ENCODE measurements at places on chromosomes 4 and X.

- no peak for DNase-seq
Measured at GRCh38 chr4:7460566-7460965, 25.8 kb upstream of the PSAPL1 start.

GRCh38 chr4:185722029-185722316, 90.0 kb downstream of the SORBS2 start:
- DNase-seq = no peak

GRCh38 chr4:86640469-86640868, 46.4 kb downstream of the PTPN13 start:
- no peak for DNase-seq

DNA sequence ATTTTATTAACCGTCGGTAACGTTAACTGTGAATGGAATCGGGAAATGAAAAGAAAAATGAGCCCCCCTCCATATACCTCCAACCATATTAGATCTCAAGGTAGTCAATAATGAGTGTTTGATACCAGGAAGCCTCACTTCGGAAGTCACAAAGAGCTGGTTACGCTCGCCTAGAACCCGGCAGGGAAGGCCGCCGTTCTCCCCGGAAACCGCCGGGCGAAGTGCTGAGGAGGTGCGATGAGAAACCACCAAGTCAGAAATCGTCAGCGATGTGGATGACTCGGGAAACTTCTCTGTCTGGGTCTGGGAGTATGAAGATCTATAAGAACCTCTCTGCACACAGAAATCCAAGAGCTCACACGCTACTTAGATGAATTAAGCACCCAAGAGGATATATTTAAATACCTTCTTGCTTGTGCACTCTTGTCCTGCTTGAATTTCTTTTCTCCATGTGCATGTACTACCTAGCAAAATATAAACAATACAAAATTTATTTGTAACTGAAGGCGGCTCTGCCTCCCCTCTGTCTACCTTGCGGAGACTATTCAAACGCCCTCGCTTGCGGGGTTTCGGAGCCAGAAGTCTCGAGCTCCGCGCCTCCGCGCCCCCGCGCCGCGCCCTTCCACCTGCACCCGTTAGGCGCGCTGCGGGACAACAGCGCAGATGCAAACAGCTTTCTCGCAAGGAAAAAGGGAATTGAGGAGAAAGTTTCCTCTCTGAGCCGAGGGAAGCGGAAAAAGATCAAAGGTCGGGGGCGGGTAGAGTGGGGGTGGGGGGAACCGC, 17.8 kb downstream of the NKX6-1 start:
- no peak for DNase-seq

DNA sequence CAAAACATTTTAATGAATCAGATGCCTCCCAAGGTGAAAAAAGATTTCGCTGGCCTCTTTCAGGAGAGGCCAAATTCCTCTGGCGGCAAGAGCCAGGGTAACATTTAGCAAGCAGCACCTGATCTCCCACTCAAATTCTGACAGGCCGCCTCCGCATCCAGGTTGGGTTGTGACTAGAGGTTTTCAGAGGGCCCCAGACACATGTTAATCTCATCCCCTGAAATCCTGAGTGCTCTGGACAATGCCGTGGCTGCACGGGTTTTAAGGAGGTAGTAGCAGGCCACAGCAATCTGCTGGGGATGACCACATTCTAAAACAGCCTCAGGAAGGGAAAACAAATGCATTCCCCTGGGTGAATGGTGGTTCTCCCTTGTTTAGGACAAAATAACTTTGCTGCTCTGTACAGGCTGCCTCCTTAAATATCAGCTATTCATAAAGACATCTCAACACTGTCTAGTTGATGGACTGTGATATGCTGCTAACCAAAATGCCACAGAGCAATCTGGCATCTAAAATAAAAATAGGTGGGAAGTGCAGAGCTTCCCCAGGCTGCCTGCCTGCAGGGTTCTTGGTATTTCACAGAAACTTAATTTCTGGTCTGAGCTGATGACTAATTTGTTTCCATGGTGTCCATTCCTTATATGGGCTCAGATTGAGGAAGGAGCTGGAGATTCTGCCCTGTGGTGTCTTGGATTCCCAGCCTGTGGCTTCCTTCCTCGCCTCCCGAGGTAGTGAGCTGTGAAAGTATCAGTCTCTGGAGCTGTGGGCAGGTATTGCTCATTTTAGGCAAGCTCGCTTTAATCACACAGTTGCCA, 202.0 kb downstream of the DCLK2 start:
- DNase-seq = no peak

DNA sequence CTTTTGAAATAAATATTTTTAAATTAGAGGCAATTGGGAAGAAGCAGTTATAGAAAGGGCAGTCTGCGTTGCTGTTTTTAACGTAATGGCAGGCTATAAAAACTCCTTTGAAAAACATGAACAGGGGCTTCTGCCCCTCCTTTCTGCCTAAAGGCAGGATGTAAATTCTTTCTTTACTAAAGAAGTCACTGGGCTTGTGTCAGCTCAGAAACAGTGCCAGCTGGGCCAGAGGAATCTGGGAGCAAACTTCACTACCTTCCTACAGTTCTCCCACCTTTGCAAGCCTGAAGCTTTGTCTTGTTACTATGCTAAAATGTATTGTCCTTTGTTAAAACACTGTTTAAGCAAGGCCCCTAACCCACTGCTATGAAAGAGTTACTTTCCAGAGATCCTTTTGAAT, 1664.8 kb downstream of the RPA4 start:
- no peak for DNase-seq

- DNase-seq = no peak
Measured at GRCh38 chr4:102578270-102578669, 77.1 kb downstream of the NFKB1 start.

DNA sequence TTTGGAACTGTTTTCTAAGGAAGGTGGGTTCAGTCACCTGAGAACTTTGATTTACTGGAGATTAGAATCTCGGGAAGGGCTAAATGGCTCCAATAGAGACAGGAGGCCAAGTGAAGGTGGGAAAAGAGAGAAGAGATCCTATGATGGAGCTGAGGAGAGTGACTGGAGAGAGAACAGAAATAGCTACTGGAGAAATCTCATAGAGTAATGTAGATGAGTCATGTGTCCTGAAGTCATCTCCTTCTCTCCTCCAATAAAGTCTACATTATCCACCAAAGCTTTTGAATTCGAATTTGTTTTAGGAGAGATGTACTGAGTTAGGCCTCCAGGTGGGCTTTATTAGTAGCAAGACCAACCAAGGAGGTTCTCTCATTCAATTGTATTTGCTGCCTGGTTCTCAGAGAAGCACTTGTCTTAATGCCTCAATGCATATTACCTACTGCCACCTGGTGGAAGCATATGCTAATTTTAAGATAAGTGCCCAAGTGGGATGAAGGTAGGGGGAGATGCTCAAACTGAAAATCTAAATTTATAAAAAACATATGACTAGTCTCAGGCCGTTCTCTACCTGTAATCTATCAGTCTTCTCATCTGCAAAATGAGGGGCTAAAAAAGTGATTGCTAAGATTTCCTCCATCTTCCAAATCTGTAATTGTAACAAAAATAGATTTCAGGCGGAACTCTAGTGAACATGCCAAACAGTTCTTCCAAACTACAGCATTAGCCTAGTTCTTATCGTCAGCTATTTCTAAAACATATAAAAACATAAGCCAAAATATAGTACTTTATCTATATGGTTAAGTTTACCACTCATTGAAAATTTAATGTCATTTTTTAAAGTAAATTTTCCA, 24.4 kb downstream of the TXK start:
- no peak for DNase-seq

- DNase-seq = no peak
Measured at GRCh38 chr4:91058345-91058744, 931.2 kb downstream of the CCSER1 start.

DNA sequence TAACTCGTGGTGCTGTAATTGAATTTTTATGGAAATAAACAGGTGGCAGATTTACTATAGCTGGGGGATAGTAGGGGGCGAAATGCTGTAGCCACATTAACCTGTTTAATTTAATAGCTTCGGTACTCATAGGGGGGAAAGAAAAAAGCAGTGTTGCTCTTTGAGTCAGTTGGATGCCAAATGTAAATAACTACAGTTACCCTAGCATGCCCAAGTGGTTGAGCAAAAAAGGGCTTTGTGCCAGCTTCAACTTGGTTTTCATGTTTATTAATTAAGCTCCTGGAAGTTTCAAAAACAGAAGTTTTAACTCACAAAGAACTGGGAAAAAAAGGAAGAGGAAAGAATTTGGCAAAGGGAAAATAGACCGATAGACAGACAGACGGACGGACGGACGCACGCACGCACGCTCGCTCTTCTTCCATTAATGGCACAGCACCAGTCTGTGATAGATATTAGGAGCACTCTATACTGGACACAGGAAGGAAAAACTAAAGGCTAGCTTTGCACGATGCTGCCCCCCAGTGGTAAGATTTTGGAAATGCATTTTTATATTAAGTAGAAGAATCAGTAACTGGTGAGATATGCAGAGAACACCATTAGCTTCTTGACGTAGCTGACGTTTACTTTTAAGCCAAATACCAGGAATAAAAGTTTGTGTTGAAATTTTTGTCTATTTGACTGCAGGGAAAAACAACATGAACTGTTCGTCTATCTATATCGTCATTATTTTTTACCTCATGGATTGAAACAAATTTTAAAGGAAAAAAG, 151.8 kb downstream of the SLC7A11 start:
- DNase-seq = peak; percentile 2

- DNase-seq = peak; percentile 13
Measured at GRCh38 chrX:120604361-120604782, 471 bp downstream of the MCTS1 start.

DNA sequence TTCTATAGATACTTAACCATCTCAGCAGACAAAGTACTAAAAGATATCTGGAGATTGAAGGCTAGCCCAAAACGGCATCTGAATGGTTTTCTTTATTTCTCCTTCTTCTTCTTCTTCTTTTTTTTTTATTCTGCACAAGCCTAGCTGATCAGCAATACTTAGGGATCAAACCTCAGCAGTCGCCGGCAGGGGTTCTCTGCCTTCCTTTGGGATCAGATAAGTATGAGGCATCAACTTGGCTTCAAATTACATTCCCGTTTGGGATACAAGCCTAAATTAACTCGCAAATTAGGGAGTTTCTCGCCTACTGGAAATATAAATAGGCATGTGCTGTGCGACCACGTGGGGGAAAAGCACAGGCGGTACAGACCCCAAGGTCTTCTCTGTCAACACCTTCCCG, 730 bp downstream of the CT55 start:
- DNase-seq = no peak

DNA sequence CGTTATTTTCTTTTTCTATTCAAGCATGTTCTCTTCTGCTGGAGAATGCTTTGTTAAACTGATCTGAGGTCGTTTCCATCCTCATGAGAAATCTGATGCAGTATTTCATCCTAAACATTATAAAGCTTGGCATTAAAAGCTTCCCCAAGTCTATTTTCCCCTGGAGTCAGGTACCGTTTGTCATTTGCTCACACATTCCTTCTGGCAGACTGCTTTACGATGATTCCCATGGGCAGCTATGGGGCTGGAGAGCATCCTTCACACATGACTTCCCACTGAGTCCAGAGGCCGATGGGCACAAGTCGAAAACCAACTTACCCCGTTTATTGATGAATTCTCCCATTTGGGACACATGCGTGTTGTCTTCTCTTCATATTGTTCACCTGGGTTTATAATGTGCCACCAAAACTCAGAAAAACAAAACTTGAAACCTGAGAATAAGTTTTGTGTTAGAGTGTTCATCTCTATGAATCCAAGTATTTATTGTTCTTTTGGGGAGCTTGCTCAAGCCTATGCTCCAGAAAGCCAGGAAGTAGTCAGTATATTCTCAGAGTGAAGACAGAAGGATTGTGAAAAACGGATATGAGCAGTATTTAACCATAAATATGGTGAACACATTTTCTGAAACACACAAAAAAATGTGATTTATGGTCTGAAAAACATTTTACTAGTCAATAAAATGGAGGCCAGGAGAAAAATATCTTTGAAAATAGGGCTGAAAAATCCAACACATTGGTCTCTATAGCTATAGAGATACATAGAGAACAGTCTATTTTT, 298.8 kb upstream of the NOCT start:
- DNase-seq = no peak

DNA sequence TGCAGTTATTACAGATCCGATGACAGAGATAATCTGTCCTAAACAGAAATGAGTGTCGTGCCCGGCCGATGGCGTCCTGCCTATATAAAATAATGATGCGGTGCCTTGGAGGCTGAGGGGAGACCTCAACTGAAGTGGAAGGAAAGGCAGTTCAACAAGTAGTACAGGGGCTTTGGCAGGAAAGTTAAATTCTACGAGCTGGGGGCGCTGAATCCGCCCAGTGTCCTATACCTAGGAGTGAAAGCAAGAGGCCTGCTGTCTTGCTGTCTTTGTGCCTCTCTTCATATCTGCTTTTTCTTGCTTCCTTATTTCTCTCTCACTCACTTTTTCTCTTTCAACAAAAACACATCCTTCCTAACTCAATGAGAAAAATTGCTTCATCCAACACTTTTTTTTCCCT, 82.2 kb upstream of the PRPS2 start:
- no peak for DNase-seq

GRCh38 chr4:99715286-99715685, 57.7 kb upstream of the C4orf54 start:
- no peak for DNase-seq

GRCh38 chrX:149248073-149248625, 257.0 kb downstream of the IDS start:
- DNase-seq = no peak

DNA sequence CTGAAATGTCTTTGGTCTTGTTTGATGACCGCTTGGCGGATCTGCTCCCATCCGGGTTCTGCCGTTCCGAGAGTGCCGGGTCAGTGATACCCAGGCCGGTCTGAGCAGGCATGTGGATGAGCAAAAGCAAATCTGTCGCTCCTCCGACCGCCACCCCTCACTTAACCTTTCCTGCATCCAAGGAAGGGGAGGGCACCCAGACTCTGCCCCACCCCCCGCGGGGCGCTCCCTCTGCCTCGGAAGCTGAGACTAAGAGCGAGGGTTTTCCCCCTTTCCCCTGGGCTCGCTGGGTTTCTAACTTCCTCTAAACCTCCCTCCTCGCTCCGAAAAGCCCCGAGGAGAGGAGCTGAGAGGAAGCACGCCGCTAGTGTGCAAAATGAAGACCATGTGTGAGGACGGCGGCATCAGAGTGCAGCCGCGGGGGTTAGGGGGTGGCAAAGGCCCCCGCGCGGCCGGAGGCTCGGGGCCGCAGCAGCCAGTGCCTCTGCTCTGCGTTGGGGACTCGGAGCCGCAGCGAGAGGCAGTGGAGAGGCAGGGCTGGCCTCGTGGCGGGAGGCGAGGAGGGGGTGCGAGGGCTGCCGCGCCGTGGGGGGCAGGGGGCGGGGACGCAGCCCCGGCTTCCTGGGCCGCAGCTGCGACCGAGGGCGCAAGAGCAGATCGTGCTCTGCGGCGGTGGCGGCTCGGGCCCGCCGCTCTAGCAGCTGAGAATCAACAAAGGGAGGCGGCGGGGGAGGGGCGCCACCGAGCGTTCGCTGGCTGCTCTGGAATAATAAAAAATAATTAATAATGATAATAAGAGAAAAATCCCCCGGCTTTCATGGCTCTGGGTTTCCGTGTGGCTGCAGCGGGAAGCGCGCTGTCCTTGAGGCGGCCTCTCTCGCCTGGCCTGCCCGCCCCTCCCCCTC, 55.8 kb upstream of the BCOR start:
- peak; percentile 54 for DNase-seq

Measured in stimulated activated CD4-positive, alpha-beta T cell treated with anti-CD3 and anti-CD28 coated beads, Interleukin-12 subunit alpha, Interleukin-12 subunit beta, amount 100 ng/mL, for 4 hours (primary cell).